ENCODE measurements at places on chromosomes 16 and 17. TPM values are rescaled to one million over a fixed set of nuclear protein-coding genes. Genes with fewer than 3 reads are reported as not detected.

SLC35G6 gene
- not detected for total RNA-seq

NPIPB6 gene
- total RNA-seq: not detected

GLTPD2 gene
- total RNA-seq: not detected

ARL5C gene
- not detected for total RNA-seq

GRCh38 chr16:74611721-74612120, 4.8 kb upstream of the GLG1 start:
- DNase-seq: no peak

- no peak for DNase-seq
These were observed 189.8 kb downstream of the KATNIP start for GRCh38 chr16:27739606-27740357.

- DNase-seq: no peak
These were observed 18.4 kb downstream of the MYH1 start for GRCh38 chr17:10499950-10500349.

GRCh38 chr17:18041776-18042175, 2.6 kb downstream of the GID4 start:
- no peak for DNase-seq

CTF1 gene
- 10.3 TPM for total RNA-seq

MSI2 gene
- total RNA-seq: 43.9 TPM

GRCh38 chr17:33242375-33243124, 50.5 kb downstream of the ASIC2 start:
- DNase-seq: no peak
